Activated gamma-delta T cell (primary cell): ENCODE measurements at places on chromosomes 13 and 19.

DNA sequence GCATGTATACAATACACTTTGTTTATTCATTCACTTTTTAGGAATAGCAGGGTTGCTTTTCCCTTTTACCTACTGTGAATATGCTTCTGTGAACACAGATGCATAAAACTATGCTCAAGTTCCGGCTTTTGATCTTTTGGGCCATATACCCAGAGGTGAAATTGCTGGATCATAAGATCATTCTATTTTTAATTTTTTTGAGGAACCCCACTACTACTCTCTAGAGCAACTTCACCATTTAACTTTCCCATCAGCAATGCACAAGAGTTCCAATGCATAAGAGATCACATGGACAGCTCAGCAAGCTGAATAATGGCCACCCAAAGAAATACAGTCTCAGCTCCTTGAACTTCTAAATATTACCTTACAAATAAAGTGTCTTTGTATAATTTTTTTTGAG, 17.0 kb upstream of the SIGLEC10 start:
- DNase-seq = no peak

DNA sequence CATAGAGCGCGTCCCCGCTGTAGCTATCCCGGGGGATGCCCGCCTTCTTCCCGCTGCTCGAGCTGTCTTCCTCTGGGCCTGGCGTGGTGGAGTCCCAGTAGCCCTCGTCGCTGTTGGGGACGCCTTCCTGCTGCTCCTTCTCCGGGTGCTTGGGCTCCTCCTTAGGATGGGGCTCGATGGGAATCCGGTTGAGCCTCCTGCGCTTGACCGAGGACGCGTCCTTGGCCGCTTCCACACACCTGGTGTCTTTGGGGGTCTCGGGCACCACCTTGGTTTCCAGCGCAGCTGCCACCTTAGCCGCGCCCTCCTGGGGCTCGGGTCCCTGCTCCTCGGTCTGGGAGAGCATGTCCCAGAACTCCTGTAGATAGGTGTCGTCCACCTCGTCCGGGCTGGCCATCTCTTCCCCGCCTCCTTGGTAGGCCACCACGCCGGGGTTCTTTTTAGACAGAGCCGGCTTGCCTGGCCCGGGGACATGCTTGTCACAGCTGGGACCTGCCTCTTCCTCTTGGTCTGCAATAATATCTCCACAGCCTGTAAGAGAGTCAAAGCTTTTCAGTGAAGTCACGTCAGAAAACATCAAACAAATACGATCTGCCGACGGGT, 2.0 kb downstream of the AMER2 start:
- DNase-seq = peak; percentile 7

GRCh38 chr13:41658057-41658661, 200.8 kb downstream of the RGCC start:
- no peak for DNase-seq

DNA sequence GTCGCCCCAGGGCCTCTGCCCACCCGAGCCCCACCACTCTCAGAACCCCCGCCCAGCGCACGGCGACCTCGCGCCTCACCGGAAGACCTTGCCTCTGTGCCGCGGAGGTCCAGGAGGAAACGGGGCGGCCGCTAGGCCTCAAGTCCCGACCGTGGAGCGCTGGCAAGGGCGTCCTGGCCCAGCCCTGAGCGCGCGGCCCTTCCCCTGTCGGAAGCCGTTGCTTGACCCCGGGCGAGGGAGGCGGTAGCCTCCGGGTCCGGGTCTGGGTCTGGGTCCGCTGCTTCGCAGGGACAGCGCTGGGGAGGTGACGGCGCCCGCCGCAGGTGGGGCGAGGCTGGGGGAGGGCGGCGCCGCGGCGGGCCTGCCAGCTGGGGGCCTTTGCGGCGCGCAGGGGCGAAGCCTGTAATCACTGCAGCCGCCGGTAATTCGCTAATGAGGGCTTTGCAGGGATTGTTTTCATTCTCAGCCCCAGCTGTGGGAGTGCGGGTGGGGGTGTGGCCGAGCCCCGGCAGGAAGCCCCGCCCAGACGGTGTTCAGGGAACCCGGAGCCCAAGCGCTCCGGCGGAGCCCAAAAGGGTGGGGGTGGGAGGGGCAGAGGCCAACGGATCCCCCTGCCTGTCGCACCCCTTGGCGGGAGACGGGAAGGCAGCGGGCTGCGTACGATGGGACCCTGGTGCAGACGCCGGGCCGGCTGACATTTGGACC, 8.6 kb downstream of the C19orf25 start:
- DNase-seq = no peak

GRCh38 chr19:2320049-2320448, 8.3 kb downstream of the LSM7 start:
- DNase-seq = no peak

DNA sequence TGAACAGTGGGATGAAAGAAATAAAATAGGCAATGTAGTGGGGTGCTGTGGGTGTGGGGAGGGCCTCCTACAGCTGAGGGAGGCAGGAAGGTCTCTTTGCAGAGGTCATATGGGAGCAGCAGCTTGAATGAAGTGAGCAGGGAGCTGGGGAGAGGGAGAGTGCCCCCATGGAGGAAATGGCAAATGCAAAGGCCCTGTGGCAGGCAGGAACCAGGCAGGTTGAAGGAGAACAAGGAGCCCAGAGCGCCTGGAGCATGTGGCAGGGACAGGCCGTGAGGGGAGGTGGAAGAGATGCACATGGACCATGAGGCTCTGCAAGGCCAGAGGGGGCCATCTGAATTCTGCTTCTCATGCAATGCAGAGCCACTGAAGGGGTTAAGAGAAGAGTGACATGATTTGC, 191.8 kb downstream of the URI1 start:
- DNase-seq = no peak

DNA sequence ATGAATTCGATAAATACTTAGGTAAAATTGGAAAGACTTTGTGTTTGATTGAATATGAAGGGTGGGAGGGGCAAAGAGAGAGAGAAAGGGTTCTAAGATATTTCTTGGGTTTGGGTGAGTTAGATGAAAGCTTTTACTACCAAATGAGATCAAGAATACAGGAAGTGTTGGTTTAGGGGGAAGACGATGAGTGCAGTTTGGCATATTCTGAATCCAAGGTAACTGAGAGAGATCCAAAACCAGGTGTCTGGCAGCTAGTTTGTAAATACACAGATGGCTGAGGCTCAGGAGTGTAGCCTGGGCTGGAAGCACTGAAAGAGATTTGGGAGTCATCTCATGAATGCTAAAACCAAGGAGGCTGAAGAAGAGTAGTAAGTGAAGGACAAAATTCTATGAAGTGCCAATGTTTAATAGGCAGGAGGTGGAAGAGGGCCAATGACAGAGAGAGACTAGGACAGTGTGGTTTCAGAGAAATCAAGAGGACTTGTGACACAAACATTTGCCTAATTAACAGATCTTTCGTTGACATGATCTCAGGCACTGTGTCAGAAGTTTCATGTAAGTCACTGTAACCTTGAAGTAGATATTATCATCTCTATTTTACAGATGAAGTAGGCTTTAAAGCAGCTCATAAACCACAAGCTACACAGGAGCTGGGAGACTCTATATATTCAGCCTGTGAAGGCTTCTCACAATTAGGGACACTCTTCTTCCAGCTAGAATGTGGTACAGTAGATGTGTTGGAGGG, 70.2 kb upstream of the ZDHHC20 start:
- no peak for DNase-seq

GRCh38 chr19:11279505-11280236, 16.3 kb upstream of the TSPAN16 start:
- DNase-seq = no peak

DNA sequence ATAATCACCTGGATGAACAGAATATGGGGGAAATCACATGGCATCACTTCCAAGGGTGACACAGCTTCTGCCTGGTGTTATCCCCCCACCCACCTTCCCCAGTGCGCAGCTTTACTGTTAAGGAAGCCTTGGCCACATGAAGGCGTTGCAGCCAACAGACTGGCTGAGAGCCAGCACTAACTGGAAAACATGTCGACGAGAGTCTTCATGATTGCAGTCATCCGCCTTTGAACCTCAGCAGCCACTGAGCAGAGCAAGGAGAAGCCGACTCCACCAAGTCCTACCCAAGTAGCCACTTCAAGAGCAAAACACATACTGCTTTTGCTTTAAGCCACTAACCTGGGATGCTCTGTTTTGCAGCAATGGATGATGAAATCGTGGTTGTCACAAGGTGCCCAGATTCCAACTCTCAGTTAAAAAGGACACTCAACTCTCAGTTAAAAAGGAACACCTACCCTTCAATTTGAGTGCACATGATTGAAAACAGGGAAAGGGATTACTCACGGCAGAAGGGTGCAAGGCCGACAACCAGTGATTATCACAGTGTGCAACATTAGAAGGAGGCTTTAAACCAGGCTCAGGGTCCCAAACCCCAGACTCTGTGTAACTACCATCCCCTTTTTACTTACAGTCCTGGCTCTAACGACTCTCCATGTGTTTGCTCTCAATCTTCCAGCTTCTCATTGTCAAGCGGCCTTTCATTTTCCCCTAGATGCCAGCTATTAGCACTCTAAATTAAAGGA, 149.1 kb downstream of the KLF12 start:
- no peak for DNase-seq

DNA sequence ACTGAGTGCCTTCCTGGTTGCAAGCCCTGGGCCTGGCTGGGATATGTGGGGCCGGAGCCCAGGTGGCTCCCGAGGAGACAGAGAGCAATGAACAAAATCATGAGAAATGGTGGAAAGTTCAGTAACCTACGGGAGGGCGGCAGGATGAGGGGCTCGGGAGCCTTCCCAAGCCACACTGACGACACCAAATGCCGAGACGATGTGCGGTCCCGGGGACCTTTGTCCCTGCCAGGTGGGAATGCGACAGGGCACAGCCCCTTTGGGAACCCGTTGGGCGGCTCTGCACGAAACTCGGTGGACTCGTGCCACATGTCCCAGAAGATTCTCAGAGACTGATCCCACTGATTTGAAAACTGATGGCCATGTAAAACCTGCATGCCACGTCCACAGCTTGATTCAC, 11.7 kb upstream of the ZNF14 start:
- DNase-seq = no peak

DNA sequence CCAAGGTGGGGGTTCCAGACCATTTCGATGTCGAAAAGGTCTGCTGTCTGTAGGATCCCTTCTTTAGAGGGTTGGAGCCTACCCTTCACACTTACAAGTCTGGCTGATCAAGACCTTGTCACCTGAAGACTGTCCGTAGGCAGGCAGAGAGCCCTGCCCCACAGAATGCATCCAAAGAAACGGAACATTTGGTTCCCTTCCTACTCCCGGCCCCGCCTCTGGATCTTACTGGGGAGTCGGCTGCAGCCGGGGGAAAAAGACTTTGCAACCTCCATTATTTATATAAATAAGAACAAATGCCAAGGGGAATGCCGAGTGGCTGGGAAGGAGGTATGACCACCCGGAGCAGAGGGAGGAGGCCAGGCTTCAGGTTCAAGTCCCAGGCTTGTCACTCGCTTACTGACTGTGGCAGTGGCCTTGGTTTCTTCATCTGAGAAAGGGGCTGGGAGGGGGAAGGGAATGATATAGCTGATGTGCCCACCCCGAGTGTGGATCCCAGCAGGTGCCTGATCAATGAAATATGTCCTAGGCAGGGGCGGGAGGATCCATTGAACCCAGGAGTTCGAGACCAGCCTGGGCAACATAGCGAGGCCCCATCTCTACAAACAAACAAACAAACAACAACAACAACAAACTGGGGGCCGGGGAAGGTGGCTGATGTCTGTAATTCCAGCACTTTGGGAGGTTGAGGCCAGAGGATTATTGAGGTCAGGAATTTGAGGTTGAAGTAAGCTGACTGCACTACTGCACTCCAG, 48.7 kb downstream of the RFX2 start:
- DNase-seq = no peak

DNA sequence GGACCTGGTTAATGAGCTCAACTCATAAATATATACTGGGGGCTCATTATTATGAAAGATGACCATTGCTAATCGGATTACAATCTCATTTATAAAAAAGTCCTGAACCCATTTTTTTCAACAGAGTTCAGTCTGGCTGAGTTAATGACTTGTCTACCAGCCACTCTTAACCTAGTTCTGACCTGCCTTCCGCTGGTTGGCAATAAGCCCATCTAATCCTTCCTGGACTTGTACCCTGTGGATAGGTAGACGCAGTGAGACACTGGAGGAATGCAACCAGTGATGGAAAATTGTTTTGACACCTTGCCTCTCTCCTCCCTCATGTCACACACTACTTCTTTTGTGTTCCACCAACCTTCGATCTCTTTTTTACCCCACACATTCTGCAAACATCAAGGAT, 279.9 kb downstream of the FOXO1 start:
- DNase-seq = no peak

DNA sequence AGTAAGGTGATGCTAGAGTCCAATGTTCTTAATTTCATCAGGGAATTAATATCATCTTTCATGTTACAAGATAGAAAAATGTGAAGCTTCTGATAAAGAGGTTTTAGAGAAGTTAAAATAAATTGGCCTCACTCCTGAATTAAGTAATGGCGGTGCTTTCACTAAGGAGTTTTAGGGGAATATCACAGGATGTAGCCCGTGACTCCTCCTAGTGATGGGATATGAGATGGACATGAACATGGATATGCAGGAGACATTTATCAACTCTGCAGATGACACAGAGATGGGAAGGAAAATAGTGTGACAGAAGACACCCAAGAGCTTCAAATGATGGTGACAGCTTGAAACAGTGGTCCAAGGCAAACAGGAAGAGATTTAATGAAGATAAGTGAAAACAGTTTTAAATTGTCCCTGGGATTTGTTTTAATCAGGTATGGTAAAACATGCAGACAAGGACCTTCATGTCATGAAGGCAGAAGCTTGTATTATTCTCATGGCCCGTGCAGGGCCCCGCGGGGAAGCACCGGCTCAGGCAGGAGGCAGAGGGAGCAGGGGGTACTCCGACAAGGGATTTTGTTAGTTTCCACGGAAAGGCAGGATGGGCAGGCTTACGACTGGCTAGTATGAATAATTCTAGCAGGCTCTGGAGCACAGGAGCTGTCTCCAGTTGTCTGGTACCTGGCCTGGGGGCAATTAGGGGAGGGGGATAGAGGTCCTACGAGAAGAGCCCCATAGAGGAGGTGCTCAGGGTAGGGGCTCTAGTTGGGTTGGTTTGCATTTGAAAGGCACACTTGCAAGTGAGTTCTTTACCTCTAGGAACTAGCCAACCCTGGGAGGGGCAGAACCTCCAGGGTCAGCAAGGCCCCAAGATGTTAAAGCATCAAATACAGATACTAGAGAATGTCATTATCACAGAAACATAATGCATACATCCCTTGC, 38.7 kb upstream of the FARP1 start:
- no peak for DNase-seq

- no peak for DNase-seq
Measured at GRCh38 chr13:97435794-97436193, 1.8 kb downstream of the RAP2A start.

GRCh38 chr19:1041835-1042685, 2.2 kb downstream of the ABCA7 start:
- DNase-seq = no peak

- no peak for DNase-seq
Measured at GRCh38 chr19:28456708-28457320, 756.1 kb downstream of the UQCRFS1 start.

GRCh38 chr19:2227415-2228156, 8.5 kb downstream of the PLEKHJ1 start:
- no peak for DNase-seq
